Stimulated activated CD4-positive, alpha-beta T cell treated with anti-CD3 and anti-CD28 coated beads, Interleukin-2, amount 100 ng/mL, for 24 hours (primary cell): ENCODE measurements at places on chromosomes 3 and 15.

DNA sequence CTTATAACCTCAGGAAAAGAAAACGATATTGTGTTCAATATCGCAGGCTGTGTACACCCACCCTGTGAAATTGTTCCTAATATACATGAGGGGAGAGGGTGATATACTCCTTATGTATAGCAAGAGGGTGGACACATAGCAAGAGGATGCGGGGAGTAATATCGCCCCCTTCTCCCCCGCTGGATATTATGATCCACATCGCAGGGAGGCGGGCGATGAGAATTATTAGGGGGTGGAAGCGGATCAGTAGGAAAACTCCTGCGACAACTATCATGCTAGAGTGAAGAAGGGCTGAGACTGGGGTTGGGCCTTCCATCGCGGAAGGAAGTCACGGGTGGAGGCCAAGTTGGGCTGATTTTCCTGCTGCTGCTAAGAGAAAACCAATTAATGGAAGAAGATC is 24.9 kb upstream of the BMF start:
- no peak for DNase-seq

DNA sequence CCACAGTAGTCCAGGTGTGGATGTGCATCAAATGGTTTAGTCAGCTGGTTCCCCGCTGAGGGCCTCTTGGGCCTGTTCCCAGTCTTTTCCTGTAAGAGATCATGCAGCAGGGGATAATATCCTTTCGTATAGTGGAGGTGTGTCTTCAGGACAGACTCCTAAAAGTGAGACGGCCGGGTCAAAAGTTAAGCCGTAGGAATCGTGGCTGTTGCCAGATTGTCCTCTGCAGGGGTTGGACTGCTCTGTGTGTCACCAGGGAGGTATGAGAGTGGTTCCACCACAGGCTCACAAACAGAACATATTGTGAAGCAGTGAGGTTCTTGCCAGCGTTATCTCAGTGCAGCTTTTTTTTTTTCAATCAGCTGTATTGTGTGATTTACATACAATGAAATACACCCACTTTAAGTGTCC is 95.0 kb downstream of the VGLL4 start:
- no peak for DNase-seq

DNA sequence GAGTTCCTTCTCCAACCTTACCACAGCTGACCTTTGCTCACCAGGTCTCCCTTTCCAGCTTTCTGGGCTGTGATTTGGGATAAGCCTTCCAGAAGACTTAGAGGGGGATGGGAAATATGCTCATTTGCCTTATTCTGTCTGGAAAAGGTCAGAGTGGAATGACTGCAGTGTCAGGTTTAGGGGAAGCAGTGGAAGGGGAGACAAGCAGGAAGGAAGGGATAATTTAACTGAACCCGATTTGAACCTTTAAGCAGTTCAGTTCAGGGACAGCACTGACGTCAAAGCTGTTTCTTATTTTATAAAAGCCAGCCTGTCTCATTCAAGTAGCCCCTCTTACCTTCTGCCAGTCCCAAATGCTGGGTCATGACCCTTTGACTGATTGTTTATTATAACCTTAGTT is 418.4 kb upstream of the RARB start:
- no peak for DNase-seq

DNA sequence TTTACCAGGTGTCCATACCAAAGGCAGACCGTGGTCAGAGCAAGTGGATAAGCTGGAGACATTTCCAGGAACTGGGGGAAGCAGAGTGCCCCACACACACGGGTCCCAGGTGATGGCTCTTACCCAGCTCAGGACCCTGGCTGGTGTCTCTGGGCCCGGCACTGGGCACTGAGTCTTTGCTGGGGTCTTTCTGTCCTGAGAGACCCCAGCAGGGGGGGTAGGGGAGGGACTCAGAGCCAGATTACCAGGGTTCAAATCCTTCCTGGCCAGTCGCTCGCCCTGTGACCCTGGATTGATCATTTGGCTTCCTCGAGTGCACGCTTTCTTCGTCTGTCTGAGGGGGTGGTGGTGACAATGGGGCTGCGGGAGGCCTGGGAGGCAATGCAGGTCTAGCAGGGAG is 95.7 kb downstream of the PLXNA1 start:
- DNase-seq: no peak

GRCh38 chr3:159586571-159587202 is 401.9 kb upstream of the IL12A start:
- no peak for DNase-seq

GRCh38 chr3:56054844-56055243 is 413.4 kb downstream of the ERC2 start:
- DNase-seq: no peak

DNA sequence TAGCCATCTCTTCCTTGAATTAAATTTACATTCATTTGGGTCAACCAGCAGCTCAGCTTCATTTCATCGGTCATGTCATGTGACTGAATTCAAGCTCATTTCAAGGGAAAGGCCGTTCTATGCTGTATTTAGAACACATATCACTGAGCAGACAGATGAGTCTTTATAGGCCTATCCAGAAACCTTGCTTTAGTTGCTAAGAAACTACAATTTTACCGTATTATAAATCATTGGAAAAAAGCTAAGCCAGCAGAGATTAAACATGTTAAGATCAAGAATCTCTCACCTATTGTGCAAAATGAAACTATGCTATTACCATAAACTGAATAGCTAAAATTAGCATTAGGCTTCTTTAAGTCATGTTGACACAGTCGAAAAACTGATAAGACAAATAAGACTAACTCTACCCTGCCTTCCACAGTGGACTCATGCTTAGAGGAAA is 2.2 kb downstream of the NPTN start:
- DNase-seq: no peak

DNA sequence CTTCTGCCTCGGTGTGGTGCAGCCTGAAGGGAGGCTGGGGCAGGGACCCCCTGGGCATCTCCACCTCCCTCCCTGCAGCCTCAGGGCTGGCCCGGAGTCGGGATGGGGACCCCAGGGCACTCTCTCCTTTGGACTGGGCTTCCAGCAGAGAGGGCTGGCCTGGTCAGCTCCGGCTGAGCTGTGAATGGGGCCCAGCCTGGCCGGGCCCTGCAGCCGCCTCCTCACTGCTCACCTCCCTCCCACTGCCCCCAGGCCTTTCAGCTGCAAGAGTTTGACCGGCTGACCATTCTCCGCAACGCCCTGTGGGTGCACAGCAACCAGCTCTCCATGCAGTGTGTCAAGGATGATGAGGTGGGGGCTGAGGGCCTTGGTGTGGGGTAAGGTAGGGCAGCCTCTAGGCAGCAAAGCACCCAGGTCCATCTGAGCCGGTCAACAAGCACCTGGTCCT is 36.0 kb downstream of the PSTPIP1 start:
- DNase-seq: peak; percentile 11

DNA sequence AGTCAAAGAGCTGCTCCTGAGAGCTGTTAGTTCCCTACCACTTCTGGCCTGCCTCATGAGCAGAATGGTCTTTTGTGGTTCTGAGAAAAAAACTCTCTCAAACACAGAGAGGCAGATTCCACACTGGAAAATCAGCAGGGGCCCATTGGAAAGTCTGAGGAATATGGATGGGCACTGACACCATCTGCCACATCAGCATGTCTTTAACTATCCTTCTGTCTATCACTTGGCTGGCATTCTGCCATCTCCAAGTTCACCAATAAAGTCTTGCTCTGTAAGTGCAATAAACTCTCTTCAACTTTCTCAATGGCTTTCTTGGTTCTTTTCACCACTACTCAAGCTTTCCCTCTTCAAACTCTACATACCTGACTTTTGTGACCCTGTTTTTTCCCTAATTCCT is 101.3 kb upstream of the GALNT15 start:
- DNase-seq: no peak

GRCh38 chr3:20488151-20488550 is 302.1 kb upstream of the SGO1 start:
- DNase-seq: no peak

DNA sequence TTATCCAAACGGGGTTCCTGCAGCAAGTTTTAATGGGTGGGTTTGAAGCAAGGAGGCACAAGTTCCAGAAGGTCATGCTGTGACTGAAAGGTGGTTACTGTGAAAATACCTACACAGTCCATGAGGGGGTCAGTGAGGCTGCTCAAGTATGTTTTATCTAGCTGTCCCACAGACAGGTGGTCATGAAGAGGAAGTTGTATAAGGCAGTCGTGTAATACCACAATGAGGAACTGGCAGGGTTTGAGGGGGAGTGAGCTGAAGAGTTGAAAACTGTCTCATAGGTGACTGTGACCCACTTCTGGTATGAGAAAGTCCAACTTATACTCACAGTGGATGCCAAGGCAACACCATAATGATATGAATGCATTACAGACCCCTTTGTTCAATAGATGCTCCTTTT is 856.8 kb downstream of the OTOL1 start:
- no peak for DNase-seq

- no peak for DNase-seq
These were observed 55.8 kb downstream of the ABTB1 start for GRCh38 chr3:127728417-127729015.
